ENCODE measurements at places on chromosomes 3 and 15.

GRCh38 chr15:92633418-92633817, 22.2 kb downstream of the FAM174B start:
- no peak for DNase-seq

GRCh38 chr3:194282436-194283122, 68.5 kb downstream of the CPN2 start:
- no peak for DNase-seq

DNA sequence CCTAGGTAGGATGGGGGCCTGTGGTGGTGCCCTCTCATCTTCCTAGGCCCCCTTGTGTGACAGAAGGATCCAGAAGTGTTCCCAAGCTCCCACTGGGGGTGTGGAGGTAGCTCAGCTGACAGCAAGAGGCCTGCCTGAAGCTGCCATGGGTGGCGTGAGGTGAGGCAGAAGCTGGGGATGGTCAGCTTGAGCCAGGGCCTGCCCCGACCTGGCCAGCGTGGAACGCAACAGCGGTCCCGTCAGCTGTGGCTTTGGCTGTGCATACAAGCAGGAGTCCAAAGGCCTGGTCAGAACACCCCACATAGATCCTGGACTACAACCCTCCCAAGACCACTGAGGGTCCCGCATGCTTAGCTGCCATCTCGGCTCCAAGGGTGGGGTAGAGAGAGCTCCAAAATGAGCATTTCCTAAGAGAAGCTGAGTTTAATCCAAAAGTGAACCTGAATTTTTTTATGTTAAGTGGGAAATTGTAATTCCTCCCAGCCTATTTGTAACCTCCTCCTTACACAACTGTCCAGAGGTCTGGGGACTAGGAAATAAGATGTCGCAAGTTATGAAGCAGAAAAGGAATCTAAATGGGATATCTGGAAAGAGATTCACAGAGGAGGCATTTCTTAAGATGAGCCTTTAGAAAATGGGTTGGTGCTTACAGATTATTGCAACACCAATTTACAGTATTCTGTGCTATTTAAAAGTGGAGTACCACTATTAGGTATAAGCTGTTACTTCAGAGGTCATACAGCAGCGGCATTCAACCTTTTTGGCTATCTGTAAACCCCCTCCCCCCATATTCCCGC, 9.9 kb upstream of the PLA2G4D start:
- no peak for DNase-seq

DNA sequence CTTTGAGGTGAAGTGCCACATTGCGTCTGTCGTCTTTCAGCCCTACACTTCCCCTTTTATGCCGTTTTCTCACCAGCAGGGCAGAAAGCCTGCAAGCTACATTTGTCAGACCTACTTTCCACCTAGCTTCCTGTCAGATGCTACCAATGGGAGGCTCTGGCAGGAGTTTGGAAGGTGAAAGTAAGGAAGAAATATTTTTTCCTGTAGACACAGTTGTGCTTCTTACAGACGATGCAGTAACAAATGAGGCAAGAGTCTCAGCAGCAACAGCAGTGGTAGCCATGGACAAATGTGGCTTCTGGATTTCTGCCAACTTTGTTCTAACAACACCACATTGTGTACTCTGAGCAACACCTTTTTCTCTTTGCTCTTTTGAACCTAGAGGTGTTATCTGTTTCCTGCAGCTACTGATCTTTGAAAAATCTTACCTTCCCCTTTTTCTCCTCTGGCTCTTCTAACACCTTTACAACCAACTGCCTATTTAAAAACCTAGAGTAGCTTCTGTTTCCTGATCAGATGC, 70.6 kb upstream of the STT3B start:
- no peak for DNase-seq

DNA sequence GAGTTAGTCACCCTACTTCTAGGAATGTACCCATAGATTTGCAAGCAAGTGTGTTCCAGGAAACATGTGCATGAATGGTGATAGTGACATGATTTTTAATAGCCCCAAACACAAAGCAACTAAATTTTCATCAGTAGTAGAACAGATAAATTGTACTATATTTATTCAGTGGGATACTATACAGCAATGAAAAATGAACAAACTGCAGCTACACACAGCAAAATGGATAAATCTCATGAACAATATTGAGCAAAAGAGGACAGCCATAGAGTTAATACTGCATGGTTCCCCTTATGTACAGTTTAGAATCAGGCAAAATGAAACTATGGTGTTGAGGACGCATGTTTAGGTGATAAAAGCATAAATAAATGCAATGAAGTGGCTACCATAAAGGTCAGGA, 26.0 kb downstream of the MESP1 start:
- DNase-seq = no peak

GRCh38 chr3:30913176-30913575, 18.7 kb upstream of the GADL1 start:
- DNase-seq = no peak

GRCh38 chr3:128841926-128842920, 37.2 kb upstream of the ACAD9 start:
- DNase-seq = no peak
